ENCODE measurements at places on chromosomes 11 and 22.
A peak's percentile ranks its signal among the peaks of the same experiment; 100 is the strongest.

DNA sequence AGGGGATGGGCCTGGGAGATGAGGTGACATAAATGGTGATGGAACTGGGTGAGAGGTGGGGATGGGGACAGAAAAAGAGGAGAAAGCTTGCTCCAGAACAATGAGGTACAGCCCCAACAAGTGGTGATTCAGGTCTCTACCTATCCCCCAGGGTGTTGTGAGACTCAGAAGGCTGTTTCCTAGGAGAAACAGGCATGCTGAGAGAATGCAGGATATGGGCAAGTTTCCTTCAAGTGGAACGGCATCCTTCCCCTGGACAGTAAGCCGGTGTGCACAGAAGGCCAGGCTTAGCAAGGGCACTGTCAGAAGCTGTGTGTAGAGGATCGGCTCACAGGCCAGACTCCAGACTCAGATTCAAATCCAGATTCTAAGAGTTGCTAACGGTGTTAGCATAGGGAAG, 34.1 kb upstream of the CRTAM start:
- ATAC-seq: peak; percentile 61

DNA sequence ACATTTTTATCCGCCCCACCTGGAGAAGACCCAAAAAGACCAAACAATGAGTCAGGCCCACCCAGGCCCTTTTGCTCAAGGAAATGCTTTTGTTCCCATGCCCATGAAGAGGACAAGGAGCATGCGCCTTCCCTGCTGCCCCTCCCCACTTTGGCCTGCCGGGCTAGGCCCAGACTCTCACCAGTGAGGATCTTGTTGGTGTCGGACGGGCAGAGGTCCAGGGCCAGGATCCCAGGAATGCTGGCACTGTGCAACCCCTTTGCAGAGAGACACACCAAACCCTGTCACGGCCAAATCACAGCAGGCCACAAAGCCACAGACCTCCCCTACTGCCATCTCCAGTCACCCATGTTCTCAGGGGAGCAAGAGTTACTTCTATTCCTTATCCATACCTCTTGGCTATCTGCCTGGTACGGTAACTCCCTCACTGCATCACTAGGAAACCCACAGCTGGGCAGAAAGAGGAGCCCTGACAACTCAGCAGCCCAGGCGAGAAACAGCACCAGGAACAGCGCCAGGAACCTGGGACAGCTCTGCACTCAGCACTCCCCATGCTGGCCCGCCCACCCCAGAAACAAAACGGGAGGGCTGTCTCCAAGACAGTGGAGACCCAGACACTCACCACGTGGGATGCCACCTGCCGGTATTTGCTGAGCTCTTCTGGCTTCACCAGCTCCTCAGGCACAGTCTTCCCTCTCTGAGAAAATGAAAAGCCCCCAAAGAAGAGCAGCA, 5.5 kb downstream of the PRPF19 start:
- ATAC-seq: no peak

- ATAC-seq: no peak
These were observed 181.5 kb upstream of the E2F8 start for GRCh38 chr11:19422276-19422675.

GRCh38 chr11:118998822-118999221, 884 bp downstream of the CENATAC start:
- ATAC-seq: peak; percentile 60

- ATAC-seq: no peak
These were observed 67.4 kb upstream of the PRODH start for GRCh38 chr22:19003508-19003907.

- ATAC-seq: no peak
These were observed 623.6 kb downstream of the BRD1 start for GRCh38 chr22:49203859-49204598.

GRCh38 chr11:79262221-79262620, 178.6 kb downstream of the TENM4 start:
- no peak for ATAC-seq

GRCh38 chr22:46951973-46952372, 189.5 kb downstream of the TBC1D22A start:
- ATAC-seq: no peak
